ENCODE measurements at places on chromosomes 7 and 10. TPM values are rescaled to one million over a fixed set of nuclear protein-coding genes. Genes with fewer than 3 reads are reported as not detected.

DNA sequence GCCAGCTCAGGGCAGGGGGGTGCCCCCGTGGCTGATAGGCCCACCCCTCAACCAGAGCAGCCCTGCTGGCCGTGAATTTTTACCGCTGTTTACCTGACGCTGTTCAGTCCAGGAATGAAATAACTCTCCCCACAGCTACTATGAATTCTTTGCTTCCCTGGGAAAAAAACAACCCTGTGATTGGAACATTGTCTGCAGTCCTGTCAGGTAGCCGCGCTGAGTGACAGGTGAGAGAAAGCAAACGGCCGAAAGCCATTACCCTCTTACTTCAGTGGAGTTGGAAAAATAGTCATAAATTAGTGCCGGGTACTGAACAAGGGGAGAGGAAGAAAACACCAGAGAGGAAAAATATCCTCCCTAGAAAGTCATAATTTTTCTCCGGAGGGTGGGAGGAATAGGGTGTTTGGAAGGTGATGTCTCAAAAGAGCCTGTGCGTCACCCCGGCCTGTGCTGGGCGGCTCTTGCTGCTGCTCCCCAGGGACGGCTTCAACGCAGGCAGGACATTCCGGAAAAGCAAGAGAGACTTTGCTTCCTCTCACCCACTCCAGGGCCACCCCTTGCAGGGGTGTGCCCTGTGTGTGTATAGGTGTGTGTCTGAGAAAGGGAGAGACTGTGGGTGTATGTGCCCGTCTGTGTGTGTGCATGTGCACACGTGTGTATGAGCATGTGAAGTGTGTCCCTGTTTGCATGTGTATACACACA lies 69.0 kb downstream of the CDH23 start:
- no peak overlapping the region for H3K4me3 ChIP-seq
- no peaks in the 10 kb centered on the region for H3K36me3 ChIP-seq
- H3K27me3 ChIP-seq, result no peaks in the 10 kb centered on the region
- no peak overlapping the region for H3K27ac ChIP-seq
- no peak for DNase-seq

DNA sequence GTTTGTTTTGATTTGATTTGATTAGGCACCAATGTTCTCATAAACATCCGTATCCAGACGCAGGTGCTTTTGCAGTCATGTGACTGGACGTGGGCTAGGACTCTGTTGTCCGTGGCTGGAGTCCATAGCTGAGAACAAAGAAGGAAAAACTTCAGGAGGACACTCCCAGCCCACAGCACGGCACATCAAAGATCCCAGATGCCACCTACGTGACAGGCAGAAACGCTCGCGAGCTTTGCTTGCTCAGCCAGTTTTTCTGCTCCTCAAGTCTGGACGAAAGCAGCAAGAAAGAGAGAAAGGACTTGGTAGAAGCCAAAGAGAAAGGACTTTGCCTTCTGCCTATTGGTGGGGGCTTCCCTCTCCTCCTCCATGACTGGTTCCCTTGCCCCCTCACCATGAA lies 6.9 kb upstream of the ZKSCAN1 start:
- no peaks in the 10 kb centered on the region for H3K4me1 ChIP-seq
- H3K4me3 ChIP-seq, result no peak overlapping the region
- no peak overlapping the region for H3K27ac ChIP-seq
- DNase-seq, result no peak
- H3K36me3 ChIP-seq, result no peaks in the 10 kb centered on the region
- no peaks in the 10 kb centered on the region for H3K27me3 ChIP-seq

- DNase-seq, result no peak
- H3K27me3 ChIP-seq, result no peaks in the 10 kb centered on the region
- peak overlapping the region; percentile 76 for H3K27ac ChIP-seq
- no peaks in the 10 kb centered on the region for H3K36me3 ChIP-seq
- H3K4me1 ChIP-seq, result no peaks in the 10 kb centered on the region
- no peak overlapping the region for H3K4me3 ChIP-seq
Measured at GRCh38 chr10:58743466-58744115, 230.9 kb downstream of the BICC1 start.

- H3K4me1 ChIP-seq, result no peaks in the 10 kb centered on the region
- H3K36me3 ChIP-seq, result no peaks in the 10 kb centered on the region
- peaks cover 4% of the 10 kb centered on the region for H3K27me3 ChIP-seq
- no peak for DNase-seq
Measured at GRCh38 chr10:44935201-44935965, 24.2 kb upstream of the RASSF4 start.

- H3K4me3 ChIP-seq, result peak overlapping the region; percentile 96
- no peaks in the 10 kb centered on the region for H3K27me3 ChIP-seq
- no peak for DNase-seq
- H3K36me3 ChIP-seq, result no peaks in the 10 kb centered on the region
Measured at GRCh38 chr7:100538348-100538653, 702 bp upstream of the AGFG2 start.

DNA sequence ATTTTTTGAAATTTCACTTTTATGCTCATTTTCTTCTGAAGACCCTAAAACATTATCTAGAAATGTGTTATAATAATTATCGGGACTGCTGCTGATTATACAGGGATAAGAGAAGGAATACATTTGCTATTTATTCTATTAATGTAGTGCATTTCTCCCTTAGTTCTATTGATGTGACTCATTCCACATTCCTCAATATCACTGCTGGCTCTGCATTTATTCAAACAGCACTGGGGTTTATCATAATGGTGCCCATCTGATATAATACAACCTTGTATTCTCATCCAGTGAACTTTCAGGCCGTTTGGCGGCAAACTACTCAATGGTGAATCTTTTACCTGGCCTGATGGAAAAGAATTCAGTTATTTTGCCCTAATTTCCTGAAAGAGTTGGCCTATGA lies 7.8 kb downstream of the KCND2 start:
- no peaks in the 10 kb centered on the region for H3K36me3 ChIP-seq
- DNase-seq, result no peak
- no peaks in the 10 kb centered on the region for H3K27me3 ChIP-seq
- H3K4me1 ChIP-seq, result no peaks in the 10 kb centered on the region
- H3K27ac ChIP-seq, result no peak overlapping the region
- H3K4me3 ChIP-seq, result no peak overlapping the region

The IKZF1 gene
- 0.18 TPM for total RNA-seq

Measured in endodermal cell (in vitro differentiated cells).